GM06990 (cell line): ENCODE measurements at places on chromosomes 2 and 18.
A peak's percentile ranks its signal among the peaks of the same experiment; 100 is the strongest.

DNA sequence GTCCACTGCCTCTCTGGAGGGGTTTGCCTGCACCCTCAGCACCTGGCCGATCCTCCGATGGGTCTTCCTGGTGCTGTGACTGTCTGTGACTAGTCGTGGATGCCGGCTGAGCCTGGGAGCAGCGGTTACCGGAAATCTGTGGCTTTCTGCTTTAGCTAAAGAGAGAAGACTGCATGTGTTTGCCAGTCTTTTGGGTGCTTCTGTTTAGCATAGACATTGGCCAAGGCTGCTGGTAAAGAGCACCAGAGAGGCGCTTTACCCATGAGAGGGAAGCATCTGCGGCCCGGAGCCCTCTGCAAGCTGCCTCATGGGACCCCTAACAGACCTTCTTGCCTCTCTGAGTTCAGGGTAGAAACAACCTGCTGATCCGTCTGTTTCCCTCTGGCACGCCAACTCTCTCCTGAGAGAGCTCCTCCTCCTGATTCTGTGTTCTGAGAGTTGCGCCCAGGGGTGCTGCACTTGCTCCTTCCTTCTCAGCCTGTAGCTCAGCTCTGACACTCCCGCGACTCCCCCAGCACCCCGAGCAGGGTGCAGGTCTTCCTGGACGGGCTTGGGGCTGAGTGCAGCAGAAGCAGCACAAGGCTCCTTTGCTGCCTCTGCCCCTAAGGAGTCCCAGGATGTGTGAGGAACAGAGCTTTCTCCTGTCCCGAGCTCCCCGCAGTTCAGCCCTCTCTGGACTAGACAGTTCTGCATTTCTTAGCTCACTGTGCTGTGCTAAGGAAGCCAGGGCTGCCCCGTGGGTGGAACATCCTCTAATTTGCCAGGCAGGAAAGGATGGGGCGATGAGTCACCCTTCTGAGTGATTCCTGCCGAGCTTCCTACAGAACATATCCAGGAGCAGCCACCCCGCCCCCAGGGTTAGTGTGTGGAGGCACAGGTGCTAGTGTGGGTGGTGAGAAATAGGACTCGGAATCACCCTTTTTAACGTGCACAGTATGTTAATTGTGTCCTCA is 203.2 kb downstream of the SH3RF3 start:
- peak; percentile 26 for DNase-seq

- no peak for DNase-seq
Measured at GRCh38 chr2:167196461-167197252, 308.4 kb downstream of the XIRP2 start.

DNA sequence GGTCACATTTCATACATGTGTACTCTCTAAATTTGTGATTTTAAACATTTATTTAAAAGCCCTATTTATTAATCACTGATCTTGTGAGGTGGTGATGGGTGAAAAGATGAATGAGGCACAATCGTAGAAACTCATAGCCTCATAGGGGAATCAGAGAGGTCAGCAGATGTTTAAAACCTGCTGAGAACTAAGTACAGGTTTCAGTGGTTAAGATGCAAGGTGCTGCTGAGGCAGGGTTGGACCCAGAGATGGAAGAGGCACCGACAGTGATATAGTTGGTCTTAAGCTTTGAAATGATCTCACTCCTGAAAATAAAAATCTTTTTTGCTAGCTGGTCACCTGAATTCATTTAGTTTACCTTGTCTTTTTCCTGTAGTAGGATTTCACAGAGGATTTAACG is 49.6 kb downstream of the LINC00305 start:
- DNase-seq: no peak

- no peak for DNase-seq
Measured at GRCh38 chr18:11661430-11661829, 27.6 kb upstream of the GNAL start.

GRCh38 chr18:49225160-49225559 is 235.3 kb downstream of the DYM start:
- no peak for DNase-seq

- DNase-seq: no peak
Measured at GRCh38 chr2:161677634-161678033, 53.4 kb downstream of the SLC4A10 start.

- DNase-seq: no peak
Measured at GRCh38 chr2:5057891-5058351, 634.3 kb upstream of the SOX11 start.

DNA sequence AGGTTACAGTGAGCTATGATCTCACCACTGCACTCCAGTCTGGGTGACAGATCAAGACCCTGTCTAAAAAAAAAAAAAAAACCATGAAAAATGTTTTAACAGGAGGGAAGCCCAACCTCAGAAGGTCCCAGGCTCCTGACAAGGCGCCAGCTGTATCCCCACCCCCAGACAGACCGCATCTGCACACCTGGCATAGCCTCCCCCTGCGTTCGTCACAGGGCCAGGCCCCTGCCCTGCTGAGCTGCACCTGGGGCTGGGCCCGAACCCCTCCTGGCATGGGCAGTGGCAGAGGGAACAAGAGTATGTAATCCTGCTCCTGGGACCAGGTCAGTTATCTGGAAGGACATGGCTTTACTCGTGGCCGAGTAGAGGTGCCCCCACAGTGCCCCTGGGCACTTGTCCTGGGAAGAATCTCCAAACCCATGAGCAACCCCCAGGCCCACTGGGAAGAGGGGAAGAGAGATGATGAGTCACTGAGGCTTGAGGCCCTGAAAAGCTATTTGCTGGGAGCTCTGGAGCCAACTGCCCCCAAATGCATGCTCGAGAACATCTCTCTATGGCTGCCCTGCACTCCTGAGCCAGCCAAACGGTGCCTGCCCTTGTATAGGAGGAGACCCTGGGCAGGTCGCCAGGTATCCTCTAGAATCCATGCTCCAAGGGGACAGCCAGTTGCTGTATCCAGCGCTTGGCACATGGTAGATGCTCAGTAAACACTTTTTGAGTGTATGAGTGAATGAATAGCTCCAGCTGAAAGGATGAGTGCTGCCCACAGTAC is 265.5 kb downstream of the ATAD2B start:
- DNase-seq: no peak

GRCh38 chr2:68099260-68099659 is 36.5 kb upstream of the C1D start:
- DNase-seq: no peak

DNA sequence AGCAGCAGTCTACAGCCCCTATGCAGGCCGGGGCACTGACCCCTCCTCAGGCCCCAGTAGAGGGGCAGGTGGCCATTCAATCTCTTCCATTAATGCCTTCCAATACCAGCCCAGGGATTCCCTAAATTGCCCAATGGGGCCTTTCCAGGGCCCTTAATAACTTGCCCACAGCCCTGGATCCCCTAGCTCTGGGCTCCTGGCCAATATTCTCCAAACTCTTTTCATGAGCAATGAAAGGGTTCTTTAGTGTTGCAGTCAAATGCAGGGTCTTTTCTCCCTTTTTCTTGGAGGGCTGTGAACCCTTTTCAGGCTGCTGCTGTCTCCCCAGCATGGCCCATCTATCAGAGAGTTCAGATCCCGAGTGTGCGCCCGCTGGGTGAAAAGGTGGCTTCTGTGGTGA is 41.3 kb upstream of the SLC1A4 start:
- DNase-seq: no peak

- no peak for DNase-seq
Measured at GRCh38 chr2:74091391-74091790, 56.3 kb downstream of the BOLA3 start.

DNA sequence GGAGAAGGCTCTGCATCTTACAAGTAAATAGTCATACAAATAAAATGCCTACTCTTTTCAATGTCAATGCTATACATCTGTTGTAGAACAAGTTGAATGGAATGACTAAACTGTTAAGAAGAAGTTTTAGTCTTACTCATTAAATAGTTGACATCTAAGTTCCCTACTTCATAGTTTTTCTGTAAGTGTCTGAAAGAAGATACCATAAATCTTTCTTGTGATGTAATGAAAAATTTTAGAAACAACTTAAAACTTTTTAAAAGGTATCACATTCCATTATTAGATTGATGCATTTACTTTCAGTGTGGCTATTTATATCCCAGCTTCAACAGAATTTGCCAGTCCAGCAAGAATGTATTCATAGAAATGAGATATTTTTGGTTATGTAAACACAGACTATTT is 185.2 kb upstream of the EPC2 start:
- peak; percentile 28 for DNase-seq

DNA sequence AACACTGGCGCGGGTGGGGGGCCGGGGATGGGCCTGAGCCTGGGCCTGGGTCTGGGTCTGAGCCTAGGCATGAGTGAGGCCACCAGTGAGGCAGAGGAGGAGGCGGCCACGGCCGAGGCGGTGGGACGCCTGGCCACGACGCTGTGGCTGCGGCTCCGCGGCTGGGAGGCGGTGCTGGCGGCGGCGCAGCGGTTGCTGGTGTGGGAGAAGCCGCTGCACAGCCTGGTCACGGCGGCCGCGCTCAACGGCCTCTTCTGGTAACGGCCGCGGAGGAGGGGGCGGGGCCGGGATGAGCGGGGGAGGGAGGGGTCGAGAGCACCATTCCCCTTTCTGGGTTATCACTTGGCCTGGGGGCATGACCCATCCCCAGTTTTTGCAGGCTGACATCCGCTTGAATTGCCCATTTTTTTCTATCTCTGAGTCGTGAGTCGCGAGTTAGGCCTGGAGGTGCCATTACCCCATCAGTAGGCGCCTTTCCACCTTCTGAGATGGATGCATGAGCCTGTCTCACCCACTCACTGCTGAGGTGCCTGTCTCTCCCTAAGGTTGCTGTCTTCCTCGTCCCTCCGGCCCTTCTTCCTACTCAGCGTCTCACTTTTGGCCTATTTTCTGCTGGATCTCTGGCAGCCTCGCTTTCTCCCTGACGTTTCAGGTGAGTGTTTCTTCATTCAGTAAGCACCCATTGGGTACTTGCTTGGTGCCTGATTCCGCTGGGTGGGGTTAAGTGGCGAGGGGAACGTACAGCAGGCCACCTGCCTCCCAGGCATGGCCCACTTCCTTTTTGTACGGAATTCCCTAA is 501 bp downstream of the RETREG2 start:
- peak; percentile 22 for DNase-seq

DNA sequence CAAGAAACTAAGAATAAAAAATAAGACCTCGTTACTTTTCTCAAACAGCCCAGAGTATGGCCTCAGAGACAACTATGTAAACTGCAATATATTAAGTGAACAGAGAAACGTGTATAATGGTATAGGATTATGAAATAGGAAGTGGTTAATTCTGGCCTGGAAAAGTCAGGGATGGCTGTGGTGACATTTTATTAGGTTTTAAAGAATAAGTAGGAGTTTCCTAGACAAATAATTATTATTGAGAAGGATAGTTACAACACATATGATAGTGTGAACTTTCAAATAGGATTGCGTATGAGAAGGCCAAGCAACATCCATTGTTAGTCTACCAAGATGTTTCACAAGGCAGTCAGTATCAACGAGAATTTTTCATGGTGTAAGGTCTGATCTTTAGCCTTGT is 244.1 kb downstream of the LPIN1 start:
- DNase-seq: no peak

- no peak for DNase-seq
Measured at GRCh38 chr18:45802814-45803492, 22.5 kb upstream of the SIGLEC15 start.
